Brain microvascular endothelial cell (primary cell): ENCODE measurements at places on chromosomes 16 and 17.

DNA sequence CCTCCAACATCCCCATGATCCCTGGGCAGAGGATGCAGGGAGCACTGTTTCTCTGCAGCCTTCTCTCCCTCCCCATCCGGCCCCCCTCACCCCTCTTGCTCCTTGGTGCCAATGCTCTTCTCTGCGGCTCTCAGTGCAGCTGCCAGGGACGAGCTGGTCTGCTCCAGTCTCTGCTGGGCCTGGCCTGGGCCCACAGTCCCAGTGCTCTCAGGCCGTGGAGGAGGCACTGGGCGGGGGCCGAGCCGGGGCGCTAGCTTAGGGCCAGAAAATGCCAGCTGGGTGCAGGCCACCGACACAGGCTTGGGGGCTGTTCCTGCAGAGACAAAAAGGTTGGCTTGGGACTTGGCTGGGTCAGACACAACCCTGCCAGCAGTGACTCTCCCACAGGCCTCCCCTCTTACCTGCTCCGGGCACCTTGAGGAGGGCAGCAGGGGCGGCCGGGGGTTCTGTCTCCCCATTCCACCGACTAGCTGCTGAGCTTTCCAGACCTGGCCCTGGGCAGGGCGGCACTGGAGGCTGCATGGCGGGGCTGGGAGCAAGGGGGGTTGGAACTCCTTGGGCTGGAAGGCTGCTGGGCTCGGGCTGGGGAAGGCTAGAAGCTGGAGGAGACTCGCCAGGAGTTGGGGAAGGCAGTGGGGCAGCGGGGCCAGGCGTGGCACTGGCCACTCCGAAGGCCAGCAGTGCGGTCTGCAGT lies 13.8 kb downstream of the CASKIN2 start:
- no peak for DNase-seq

- no peak for DNase-seq
Measured at GRCh38 chr16:67212766-67213165, 13.8 kb downstream of the ELMO3 start.

DNA sequence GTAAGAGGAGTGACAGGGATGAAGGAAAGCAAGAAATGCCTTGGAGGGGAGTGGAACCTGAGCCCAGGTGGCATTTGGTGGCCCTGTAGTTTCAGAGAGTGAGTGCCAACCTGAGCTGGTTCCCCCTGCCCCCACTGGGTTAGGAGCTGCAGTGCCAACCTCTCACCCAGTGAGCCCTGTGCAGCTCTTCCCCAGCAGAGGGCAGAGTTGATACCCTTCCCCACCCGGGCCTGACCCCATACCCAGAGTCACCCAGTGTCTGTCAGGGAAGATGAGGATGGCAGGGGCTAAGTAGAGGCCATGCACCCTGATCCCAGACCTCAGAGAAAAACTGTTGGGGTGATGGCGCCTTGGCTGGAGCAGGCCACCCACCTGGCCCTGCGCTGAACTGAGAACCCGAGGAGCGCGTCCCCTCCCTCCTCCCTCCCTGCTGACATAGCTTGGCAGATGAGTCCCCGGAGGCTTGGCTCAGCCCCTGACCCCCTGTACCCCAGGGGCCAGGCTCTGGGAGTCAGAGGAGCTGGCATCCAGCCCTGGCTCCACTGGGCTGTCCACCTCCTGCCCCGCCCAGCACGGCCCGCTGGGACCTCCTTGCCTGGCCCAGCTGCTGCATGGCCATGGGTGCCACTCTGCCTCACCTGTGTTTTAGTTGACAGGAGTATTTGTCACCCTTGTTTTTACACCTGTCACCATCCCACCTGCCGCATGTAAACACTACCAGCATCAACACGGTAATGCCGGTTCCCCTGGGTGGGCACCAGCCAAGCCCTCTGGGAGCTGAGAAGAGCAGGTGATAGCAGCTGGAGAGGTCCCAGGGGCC lies 113.9 kb downstream of the AMFR start:
- no peak for DNase-seq

DNA sequence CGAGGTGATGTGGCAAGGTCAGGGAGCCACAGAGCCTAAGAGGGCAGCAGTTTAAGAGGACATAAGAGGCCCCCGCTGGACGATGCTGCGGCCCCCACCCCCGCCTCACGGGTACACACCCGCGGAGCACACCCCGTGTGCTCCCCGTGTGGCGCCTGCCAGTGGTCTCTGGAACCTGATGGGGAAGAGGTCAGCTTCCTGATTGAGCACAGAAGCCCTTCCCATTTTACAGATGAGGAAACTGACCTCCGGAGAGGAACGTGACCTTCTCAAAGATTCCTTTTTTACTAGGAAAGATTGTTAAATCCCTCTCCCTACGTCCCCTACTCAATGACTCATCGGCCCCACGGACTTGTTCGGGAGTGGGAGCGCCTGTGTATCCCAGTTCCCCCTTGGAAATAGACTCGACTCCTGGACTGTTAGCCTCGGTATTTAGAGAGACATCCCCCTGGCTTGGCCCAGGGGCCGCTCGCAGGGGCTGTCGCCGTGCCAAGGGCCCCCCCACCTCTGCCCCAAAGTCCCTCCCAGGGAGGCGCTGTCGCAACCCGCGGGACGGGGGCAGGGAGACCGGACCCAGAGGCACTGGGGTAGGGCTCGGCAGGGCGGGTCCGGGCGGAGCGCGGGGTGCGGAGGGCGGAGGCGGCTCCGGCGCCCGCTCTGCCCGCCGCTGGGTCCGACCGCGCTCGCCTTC lies at the start of gene ABCC3:
Gene ABCC3 (plus strand): TSS at position 658 of the 691 bp plus-strand sequence. CDS start 56 bp downstream, outside the sequence.
- no peak for DNase-seq

- DNase-seq = peak; percentile 52
Measured at GRCh38 chr16:2511128-2511800, 2.5 kb upstream of the ATP6V0C start.
